ENCODE measurements at places on chromosomes 7 and 10.

DNA sequence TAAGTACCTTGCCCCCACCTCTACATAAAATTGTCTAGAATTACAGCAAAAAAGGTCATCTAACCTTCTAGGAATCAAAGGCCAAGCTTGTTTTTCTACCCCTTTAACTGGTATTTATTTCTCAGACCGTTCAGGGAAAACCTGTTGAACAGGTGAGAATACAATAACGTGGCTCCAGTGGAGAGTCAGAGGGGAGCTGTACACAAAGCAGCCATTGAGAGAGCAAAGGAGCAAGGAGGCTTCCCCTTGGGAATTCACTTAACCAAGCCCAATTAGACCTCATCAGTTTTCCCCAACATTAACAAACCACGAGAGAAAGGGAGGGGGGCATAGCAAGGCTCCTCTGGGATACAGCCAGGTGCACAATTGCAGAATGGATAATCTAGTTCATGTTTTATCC lies 101.9 kb downstream of the ELMO1 start:
- no peak for DNase-seq

DNA sequence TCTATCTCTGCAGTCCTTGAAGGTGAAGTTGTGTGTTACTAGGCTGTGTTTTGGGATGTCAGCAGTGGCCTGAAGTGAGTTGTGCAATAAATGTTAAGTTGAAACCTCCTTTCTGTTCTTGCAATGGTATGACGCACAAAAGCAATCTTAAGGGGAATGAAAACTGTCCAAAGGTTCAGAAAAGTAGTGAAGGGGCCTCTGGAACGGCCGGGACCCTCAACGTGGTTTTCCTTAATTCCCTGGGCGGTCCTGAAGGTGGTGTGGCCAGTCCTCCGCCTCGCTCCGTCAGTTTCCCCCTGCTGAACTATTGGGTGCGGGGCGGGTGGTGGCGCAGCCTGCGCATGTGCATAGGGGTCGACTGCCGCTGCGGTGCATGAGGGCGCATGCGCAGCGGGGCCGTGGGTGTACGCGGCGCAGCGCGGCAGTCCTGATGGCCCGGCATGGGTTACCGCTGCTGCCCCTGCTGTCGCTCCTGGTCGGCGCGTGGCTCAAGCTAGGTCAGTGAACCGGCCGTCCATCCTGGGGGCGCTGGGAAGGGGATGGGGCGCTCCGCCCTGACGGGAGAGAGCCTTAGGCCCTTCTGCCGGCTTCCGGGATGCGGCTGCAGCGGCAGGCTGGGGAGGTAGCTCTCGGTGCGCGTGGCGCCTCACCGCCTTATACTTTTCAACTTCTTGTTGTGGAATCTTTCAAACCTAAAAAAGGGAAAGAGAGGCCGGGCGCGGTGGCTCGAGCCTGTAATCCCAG lies at the start of gene SUMF2:
Gene SUMF2 (plus strand): TSS at position 405 of the 744 bp plus-strand sequence. CDS start 26 bp downstream, at position 431.
- DNase-seq = peak; percentile 94

DNA sequence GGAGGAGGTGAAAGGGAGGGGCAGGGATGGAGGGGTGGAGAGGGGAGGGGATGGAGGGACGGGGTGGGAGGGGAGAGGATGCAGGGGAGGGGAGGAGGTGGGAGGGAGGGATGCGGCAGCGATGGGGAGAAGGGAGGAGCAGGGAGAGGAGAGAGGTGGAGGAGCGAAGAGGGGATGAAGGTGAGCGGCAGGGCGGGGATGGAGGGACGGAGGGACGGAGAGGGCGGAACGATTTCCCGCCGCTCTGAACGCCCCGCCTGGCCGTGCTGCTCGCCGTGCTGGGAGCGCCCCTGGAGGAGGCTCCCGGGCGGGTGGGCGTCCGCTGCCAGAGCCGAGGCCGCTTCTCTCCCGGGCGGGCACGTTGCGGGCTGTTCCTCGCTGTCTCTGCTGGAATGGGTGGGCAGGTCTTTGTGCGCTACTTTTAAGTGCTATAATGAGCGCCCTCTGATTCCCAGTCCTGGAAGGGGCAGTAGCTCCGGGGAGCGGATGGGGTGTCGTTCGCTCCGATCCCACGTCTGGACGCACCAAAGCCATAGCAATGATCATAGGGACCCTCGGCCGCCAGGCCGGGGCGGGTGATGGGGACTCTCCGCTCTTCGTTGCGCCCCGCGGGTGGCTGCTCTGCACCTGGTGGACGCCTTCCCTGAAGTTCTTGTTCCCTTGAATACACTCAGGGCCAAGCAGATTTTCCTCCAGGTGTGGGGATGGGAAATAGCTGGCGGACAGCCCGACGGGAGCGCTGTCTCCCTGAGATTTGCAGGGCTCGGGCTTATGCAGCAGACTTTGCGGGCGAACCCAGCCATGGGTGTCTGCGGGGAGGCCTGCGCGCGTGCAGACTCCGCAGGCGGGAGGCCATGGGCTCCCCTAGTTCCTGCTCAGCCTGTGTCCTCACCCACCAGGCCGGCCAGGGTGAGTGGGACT lies 81.1 kb upstream of the CPXM2 start:
- no peak for DNase-seq

- DNase-seq = no peak
Observed at GRCh38 chr10:80405626-80406025, 2.7 kb upstream of the PRXL2A start.

All from activated CD4-positive, CD25-positive, alpha-beta regulatory T cell treated with anti-CD3 and anti-CD28 coated beads, Interleukin-2, amount 50 U/mL, for 72 hours (primary cell).